ENCODE measurements at places on chromosomes 16 and 17.

DNA sequence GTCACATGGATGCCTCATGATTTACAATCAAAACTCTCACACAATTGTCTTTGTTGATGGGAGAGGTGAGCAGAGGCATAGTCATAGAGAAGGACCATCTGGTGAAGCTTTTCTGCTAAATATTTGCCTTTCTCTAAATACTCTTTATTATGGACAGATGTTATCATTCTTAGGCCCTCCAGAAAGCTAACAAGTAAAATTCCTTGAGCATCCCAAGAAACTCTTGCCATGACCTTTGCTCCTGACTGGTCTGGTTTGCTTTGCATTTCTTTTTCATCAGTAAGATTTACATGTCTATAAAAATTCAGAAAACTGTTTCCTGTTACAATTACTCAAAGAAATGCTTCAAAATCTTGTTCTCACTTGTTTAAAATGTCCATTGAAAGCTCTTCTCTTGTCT lies 1336.6 kb upstream of the CDH8 start:
- DNase-seq = no peak

DNA sequence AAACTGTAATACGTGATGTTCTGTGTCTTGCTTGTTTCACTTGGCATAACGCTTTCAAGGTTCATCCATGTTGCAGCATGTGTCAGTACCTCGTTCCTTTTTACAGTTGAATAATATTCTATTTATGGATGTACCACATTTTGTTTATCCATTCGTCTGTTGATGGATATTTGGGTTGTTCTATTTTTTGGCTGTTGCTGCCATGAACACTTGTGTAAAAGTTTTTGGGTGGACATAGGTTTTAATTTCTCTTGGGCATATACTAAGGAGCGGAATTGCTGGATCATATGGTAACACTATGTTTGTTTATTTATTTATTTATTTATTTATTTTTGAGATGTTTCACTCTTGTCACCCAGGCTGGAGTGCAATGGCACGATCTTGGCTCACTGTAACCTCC lies 137.0 kb downstream of the MSI2 start:
- no peak for DNase-seq

GRCh38 chr16:66968847-66969246 lies 7.8 kb downstream of the CES3 start:
- DNase-seq = no peak

GRCh38 chr16:52364500-52364899 lies 182.4 kb downstream of the TOX3 start:
- DNase-seq = no peak

GRCh38 chr16:73268366-73268993 lies 220.6 kb upstream of the ZFHX3 start:
- DNase-seq = no peak

DNA sequence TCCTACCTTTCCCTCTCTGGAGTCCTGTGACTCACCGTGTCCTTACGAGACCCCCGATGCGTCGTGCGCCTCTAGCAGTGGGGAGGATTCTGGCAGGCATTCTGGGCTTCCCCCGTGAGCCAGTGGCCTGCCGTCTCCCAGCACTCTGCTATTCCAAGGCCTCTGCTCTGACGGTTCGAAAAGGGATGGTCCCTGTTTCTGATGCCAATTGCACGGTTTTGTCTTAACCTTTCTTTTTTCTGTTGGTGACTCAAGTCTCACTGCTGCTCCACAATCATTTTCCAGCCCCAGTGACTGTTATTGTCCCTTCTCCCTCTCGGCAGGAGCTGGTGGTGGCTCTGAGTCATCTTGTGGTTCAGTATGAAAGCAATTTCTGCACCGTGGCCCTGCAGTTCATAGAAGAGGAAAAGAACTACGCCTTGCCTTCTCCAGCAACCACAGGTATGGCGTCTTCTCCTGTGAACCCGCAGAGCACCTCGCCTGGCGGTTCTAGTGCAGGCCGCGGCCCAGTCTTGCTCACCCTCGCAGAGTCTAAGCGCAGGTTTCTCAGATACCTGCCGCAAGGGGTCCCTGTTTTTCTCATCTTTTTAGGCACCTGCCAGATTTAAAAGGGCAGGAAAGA lies 100.1 kb upstream of the CHMP6 start:
- peak; percentile 68 for DNase-seq

DNA sequence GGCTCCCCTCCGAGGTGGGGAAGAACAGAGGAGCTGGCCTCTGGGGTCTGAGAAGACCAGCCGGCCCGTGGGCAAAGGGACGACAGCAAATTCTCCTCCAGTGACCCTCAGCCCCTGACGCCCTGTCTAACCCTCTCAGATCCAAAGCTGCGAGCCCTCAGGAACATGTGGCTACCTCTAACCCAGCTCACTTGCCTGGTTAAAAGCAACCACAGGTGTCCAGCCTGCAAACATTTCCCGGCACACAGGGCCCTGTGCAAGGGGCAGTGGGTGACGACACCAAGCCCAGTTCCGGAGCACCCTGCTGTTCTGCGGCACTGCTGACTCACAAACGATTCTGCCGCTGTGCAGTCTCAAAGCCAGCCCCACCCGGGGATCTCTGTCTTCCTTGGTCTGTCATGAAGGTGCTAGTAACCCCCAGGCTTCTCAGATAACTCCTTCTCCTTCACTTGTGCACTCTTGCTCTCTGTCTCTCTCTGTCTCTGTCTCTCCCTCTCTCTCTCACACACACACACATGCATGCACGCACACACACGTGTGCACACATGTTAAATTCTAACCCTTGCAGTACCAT lies 23.0 kb downstream of the WNT3 start:
- no peak for DNase-seq

GRCh38 chr16:50769-51591 lies 2.4 kb downstream of the POLR3K start:
- no peak for DNase-seq

DNA sequence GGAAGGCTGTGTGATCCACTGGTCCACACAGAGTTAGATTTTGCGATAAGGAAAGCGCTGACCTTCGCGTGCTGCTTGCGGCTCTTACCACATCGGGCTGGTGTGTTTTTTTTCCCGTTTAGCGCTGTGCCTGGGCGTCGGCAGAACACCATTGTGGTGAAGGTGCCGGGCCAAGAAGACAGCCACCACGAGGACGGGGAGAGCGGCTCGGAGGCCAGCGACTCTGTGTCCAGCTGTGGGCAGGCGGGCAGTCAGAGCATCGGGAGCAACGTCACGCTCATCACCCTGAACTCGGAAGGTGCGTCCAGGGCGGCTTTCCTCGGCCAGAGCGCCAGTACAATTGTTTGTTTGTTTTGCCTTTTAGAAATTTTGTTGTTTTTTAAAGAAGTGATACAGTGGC lies 54.7 kb downstream of the BANP start:
- DNase-seq = no peak

- DNase-seq = no peak
These were observed 153.5 kb upstream of the RPL38 start for GRCh38 chr17:74049967-74050458.

DNA sequence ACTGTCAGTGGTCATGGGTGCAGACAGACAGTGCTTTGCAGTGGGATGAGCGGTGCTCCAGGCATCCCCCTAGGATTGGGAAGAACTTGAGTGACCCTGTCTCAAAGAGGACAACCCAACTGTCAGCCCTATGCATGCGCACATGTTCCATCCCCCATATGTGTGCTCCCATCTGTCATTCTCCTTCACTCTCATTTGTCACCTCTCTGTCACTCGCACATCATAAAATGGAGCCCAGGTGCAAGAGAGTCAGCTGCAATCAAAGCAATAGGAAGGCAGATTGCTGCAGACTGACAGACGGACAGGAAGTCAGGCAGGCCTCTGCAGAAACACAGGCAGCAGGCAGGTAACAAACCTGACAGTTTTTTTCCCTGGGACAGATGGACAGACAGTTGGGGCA lies 101.8 kb upstream of the CCL1 start:
- DNase-seq = no peak

GRCh38 chr16:73389085-73389484 lies 341.2 kb upstream of the ZFHX3 start:
- DNase-seq = no peak

DNA sequence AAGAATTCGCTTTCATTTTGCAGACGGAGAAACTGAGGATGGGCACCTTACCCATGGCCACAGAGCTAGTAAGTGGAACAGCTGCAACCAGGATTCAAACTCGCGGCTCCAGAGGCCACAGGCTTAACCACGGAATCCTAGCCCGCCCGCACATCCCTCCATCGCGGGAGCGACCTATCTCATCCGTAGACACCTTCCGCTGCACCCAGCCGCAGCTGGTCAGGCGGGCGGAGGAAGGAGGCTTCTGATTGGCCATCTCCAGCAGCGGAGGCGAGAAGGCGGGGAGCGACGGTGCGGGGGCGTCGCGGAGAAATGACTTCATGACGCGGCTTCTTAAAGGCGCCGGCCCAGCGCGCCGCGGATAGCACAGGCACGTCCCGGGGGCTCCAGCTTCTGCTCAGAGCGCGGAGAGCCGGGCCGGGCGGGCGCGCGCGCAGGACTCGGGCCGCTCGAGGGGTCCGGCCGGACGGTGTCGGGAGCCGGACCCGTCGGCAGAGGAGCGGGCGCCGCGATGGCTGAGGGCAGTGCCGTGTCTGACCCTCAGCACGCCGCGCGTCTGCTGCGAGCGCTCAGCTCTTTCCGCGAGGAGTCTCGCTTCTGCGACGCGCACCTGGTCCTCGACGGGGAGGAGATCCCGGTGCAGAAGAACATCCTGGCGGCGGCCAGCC lies at the start of gene GAN:
Gene GAN (plus strand): TSS at position 360 of the 668 bp plus-strand sequence. CDS start 152 bp downstream, at position 512.
- peak; percentile 89 for DNase-seq

DNA sequence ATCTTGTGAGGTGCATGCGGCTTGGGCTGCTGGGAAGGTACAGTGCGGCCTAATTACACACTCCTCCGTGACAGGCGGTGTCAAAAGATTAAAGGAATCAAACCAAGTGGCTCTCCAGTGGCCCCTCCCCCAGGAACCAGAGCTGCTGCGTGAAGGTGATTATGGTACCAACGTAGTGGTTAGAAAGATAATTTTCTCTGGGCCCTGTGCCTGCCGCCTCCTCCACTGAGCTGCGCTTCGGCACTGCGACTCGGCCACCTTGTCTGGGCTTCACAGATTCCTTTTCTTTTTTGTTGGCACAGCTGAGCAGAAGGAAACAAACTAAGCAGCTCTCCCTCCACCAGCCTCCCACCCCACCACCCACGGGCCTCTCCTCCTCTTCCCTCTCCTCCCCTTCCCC lies 113.2 kb upstream of the SDK2 start:
- DNase-seq = no peak

GRCh38 chr16:81558077-81558443 lies 113.5 kb downstream of the CMIP start:
- DNase-seq = no peak

DNA sequence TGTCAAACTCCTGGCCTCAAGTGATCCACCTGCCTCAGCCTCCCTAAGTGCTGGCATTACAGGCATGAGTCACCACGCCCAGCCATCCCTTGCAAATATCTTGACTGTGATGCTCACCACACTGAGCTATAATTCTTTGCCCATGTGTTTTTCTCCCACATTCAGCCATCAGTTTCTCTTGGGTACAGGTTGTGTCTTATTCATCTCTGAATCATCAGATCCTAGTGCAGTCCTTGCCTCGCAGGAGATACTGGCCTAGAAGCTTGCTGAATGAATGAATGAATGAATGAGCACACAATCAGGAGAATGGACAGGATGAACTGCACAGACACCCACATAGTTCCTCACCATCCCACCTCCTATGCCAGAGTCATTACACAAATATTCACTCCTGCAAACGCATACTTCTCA lies 24.4 kb upstream of the ETV4 start:
- no peak for DNase-seq

DNA sequence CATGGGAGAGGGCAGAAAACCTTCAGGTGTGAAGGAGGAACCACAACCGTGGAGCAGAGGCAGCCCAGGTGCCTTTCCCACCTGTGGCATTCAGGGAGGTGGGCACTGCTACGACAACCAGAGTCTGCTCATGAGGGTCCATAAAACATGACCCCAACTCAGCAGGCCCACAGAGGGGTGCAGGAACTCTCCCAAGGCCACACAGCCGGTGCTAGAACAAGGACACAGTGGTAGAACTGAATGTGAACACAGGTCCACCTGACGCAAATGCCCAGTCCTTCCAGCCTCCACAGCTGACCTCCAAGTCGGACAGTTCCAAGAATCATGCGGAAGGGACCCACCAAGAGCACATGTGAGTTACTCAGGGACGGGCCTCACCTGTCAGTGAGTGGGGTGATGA lies 76.4 kb downstream of the DNAH17 start:
- no peak for DNase-seq

DNA sequence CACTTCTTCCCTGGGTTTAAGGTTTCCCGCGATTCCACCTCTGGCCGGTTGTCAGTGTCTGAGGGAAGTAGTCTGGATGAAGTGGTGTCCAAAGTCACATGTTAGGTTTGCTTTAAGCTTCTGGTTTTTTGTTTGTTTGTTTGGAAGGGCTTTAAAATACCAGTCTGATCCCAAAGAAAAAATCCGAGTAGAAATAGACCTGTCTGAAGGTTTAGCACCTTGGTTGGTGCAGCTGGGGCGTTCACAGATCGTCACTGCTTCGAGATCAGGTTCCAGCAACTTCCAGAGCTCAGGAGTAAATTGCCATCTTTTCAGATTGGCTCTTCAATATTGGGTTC lies 567 bp downstream of the TMEM97 start:
- no peak for DNase-seq

GRCh38 chr16:11613381-11614303 lies 26.9 kb upstream of the LITAF start:
- no peak for DNase-seq

GRCh38 chr16:2487903-2488531 lies 13.1 kb downstream of the TBC1D24 start:
- DNase-seq = no peak

GRCh38 chr16:49530427-49530970 lies 156.9 kb downstream of the C16orf78 start:
- no peak for DNase-seq

GRCh38 chr16:50742576-50743200 lies 802 bp downstream of the CYLD start:
- DNase-seq = no peak

DNA sequence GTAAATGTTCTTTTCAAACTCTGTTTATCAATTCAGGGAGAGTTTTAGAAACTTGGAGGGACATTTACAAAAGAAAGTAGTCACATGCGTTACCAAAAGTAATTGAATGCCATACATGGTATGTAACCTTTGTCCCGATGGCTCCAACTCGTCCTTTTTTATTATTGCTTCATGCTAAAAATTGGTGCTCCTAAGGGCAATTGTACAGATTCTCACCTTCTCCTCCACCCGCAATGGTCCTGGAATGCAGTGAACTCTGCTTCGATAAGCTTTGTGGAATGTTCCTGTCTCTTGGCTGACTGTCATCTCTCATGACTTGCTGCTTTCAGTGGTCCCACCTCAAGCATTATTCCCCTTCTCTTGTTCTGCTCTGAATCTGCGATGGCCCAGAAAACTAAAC lies 20.9 kb downstream of the GNAO1 start:
- no peak for DNase-seq

DNA sequence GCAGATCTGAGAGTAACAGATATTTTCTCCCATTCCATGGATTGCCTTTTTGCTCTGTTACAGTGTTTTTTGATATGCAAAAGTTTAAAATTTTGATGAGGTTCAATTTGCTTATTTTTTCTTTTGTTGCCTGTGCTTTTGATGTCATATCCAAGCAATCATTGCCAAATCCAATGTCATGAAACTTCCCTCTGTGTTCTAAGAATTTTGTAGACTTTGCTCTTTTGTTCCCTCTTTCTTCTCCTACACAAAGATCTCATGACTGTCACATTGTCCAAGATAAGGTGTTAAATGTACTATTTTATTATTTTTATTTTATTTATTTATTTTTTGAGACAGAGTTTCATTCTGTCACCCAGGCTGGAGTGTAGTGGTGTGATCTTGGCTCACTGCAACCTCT lies 18.9 kb upstream of the KCNH6 start:
- DNase-seq = no peak

- no peak for DNase-seq
These were observed 81.2 kb downstream of the C16orf95 start for GRCh38 chr16:87235810-87236515.

- DNase-seq = no peak
These were observed 1.8 kb downstream of the ZNRF1 start for GRCh38 chr16:75000481-75001081.
